Lung microvascular endothelial cell (primary cell): ENCODE measurements at places on chromosomes 11 and 22.
A peak's percentile ranks its signal among the peaks of the same experiment; 100 is the strongest.

DNA sequence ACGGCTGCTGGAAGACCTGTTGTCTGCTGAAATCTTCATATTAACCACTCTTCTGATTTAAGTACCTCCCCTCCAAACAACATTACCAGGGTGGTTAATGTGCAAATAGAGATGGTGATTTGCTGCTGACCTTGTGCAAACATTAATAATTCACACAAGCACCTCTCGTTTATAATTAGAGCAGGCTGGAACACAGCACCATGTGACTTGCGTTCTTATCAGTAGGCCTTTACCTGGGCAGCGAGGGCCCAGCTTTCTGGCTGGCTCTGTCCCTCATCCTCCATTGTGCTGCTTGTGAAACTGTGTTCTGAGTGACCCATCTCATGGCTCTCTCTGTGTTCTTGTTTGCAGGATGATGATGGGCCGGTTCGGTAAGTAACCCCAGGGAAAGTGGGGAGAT, 41.0 kb upstream of the PARVG start:
- DNase-seq, result no peak

DNA sequence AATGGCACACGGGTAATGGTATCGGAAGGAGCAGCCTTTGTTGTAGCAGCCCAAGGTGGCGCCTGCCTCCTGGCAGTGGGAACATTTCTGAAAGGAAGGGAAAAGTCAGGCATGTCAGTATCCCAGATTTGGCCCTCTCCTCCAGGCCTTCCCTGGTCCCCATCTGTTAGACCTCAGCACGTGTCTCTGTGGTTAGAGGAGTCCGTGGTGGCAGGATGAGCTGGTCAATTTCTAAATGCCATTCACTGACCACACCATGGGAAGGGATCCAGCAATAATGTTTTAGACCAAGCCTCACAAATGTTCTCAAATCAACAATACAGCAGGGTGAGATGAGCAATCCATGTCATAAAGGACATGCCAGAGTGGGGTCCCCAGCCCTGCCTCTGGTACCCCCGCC, 49.0 kb upstream of the CYP2D6 start:
- no peak for DNase-seq

GRCh38 chr11:36345084-36345511, 49.0 kb downstream of the PRR5L start:
- peak; percentile 25 for DNase-seq

- DNase-seq, result no peak
Measured at GRCh38 chr11:73325036-73325981, 17.2 kb downstream of the ARHGEF17 start.

DNA sequence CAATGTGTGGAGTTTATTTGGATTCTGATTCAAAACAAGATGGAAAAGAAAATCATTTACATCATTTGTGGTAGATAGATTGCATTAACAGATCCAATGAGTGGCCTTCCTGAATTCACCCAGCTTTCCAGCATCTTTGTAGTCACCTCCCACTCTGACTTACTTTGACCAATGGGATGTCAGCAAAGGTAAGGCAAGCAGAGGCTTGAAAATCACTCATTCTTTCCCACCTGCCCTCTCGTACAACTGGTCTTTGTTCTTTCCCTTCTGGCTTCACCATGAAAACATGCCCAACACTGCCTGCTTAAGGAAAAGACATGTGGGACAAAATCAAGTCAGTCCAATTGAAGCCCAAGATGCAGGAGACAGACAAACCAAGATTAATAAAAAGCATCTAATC, 202.1 kb downstream of the TTC28 start:
- no peak for DNase-seq

DNA sequence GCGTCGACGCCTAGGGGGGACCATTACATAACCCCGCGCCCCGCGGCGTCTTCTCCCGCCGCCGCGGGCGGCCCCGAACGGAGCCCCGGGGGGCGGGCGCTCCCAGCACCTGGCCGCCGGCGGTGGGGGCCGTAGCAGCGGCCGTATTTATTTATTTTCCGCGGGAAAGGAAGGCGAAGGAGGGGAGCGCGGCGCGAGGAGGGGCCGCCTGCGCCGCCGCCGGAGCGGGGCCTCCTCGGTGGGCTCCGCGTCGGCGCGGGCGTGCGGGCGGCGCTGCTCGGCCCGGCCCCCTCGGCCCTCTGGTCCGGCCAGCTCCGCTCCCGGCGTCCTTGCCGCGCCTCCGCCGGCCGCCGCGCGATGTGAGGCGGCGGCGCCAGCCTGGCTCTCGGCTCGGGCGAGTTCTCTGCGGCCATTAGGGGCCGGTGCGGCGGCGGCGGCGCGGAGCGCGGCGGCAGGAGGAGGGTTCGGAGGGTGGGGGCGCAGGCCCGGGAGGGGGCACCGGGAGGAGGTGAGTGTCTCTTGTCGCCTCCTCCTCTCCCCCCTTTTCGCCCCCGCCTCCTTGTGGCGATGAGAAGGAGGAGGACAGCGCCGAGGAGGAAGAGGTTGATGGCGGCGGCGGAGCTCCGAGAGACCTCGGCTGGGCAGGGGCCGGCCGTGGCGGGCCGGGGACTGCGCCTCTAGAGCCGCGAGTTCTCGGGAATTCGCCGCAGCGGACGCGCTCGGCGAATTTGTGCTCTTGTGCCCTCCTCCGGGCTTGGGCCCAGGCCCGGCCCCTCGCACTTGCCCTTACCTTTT, at the start of gene EP300:
TSS of gene EP300 (plus strand) at position 570 of the 795 bp plus-strand sequence. CDS start 413 bp downstream, outside the sequence.
- DNase-seq, result peak; percentile 48

DNA sequence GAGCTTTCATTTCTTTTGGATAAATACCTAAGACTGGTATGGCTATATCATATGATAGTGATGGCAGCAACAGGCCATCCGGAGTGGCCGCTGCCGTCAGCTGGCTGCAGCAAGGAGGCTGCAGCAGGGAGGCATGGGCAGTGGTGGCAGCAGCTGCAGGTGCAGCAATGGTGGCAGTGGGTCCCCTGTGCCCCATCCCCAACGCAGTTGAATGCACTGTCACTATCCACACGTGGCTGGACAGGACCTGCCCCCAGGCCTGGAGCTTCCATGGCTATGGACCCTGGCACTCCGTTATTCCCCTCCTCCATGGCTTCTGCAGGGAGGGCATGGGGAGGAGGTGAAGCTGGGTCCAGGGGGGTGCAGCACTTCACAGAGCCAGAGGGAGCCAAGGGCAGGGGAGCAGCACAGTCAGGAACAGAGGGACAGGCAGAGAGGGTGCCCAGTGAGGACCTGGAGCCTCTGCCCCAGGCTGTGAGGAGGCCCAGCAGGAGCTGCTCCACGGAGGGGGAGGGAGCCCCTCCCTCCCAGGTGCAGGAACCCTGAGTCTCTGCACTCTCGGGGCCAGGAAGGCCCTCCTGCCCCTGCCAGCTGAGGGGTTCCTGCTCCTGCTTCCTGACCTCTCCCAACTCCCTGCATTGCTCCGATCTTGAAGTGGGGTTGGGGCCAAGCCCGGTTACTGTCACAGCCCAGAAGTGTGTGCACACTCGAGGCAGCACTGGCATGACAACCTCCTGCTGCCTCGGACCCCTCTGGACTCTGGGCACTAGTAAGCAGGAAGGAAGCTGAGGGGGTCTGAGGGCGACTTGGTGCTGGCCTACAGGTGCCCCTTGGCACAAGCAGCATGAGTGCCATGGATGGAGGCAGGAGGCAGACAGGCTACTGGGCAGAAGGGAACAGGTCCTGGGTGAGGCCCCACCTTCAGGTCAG, 466.3 kb downstream of the GUCY1A2 start:
- DNase-seq, result no peak

DNA sequence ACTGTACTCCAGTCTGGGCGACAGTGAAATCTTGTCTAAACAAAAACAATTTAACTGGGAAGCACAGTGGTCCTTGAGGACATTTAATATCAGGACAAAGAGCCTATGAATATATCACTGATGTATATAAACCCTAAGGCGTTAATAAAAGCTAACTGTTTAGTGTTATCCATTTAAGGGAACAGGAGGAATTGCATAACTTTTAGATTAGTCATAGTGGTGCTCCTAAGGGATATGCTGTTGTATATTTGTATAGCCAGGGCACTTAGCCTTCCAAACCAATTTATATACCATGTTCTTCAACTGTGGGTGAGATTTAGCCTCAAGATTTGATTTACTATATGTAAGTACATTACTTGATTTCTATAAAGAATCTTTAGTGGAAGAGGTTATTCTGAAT, 3.0 kb upstream of the CHEK1 start:
- DNase-seq, result peak; percentile 5

DNA sequence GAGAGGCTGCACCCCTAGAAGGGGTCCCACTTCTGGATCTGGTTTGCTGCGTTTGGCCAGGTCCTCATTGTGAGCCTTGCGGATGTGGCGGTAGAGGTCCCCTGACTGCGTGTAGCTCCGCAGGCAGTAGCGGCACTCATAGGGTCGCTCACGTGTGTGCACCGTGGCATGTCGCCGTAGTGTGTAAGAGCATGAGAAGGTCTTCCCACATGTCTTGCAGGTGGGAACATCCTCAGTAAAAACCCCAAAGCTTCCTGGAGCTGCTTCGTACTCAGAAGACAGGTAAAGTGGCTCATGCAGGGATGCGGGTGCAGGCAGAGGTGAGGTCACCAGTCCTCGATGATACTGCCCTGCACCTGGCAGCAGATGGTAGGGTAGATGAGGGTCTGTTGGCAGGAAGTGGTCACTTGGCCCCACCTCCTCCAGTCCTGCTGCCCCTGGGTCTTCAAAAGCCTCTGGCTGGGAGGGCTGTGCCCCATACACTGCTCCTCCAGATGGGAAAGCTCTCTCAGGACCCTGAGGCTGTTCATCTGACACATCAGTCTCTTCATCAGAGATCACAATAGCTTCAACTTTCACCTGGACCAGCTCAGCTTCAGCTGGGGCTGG, 1.7 kb downstream of the ZBTB3 start:
- no peak for DNase-seq

GRCh38 chr22:33105501-33105911, 47.3 kb upstream of the SYN3 start:
- no peak for DNase-seq
